ENCODE measurements at places on chromosomes 16 and 17. TPM values are rescaled to one million over a fixed set of nuclear protein-coding genes. Genes with fewer than 3 reads are reported as not detected.
A peak's percentile ranks its signal among the peaks of the same experiment; 100 is the strongest.

- no peak for DNase-seq
- H3K4me1 ChIP-seq = no peaks in the 10 kb centered on the region
- no peaks in the 10 kb centered on the region for H3K36me3 ChIP-seq
- H3K27me3 ChIP-seq = no peaks in the 10 kb centered on the region
- H3K4me3 ChIP-seq = no peak overlapping the region
- H3K27ac ChIP-seq = no peak overlapping the region
Measured at GRCh38 chr16:12419151-12419550, 384.5 kb downstream of the CPPED1 start.

The ALOX12 gene
- not detected for total RNA-seq

DNA sequence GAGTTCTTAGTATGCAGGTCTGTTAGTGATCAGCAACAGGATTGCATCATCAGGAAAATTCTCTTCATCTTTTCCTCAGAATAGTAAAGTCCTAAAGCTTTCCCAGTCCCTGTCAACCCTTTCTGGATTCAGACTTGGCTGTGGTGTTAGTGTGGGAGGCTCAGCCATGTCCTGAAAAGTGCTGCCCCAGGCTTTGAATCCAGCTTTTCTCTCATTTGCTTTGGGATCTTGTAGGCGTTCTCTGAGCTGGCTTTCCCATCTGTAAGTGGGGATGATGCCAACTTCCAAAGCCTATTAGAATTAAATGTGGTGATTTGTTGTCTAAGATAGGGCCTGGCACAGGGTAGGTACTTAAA, 3.0 kb downstream of the ALKBH5 start:
- no peak for DNase-seq
- H3K27me3 ChIP-seq = no peaks in the 10 kb centered on the region
- H3K4me1 ChIP-seq = peaks cover 74% of the 10 kb centered on the region
- H3K4me3 ChIP-seq = peak overlapping the region; percentile 12

The ZPBP2 gene
- total RNA-seq = not detected

The CRHR1 gene
- total RNA-seq = not detected

The CDR2L gene
- 2.6 TPM for total RNA-seq

DNA sequence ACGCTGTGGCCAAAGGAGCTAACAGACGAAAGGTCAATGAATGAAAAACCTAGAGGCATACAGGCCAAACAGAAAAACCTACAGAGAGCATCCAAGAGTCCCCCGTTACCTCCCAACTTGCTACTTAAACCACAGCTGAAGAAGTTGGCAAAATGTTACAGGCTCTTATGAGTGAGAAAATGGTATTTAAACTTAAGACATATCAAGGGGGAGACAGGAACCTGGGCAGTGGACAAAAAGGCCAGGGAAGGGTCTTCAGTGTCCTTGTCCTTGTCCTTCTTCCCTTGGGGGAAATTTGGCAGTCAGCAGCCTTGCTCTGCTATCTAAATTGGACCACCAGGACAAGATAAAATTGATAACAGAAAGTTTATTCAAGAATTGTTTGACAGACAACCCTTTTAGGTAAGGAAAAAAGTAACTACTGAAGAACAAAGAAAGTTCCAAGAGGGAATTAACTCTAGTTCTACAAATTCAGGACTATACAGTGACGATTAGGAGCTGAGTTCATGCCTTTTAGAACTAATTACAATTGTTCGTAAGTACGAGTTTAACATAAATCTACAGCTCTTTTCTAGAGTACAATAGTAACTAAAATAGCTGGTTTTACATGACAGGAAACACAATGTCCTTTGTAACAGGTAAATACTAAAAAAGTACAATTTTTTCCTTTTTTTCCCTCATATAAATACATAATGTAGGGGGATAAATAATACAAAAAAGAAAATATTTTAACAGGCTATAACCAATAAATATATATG, 3.8 kb upstream of the HOXB2 start:
- H3K4me3 ChIP-seq = no peak overlapping the region
- no peak overlapping the region for H3K27ac ChIP-seq

Data from thyroid gland (tissue), 4 donors.